Stimulated activated CD4-positive, alpha-beta T cell treated with anti-CD3 and anti-CD28 coated beads, Interleukin-15, amount 100 ng/mL, for 1 hour (primary cell): ENCODE measurements at places on chromosomes 11 and 22.

DNA sequence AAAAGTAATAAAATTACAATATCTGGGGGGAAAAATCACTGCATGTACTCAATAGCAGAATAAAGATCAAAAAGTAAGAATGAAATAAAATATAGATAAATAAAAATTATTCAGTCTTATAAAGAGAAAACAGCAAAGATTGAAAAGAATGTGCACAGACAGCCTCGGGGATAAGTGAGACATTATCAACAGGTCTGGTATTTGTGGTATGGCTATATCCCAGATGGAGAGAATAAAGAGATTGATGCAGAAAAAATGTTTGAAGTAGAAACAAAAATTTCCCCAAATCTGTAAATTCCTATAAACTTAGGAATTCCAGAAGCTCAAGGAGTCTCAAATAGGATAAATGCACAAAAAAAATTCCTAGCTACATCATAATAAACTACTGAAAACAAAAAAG is 74.5 kb upstream of the LUZP2 start:
- no peak for DNase-seq

DNA sequence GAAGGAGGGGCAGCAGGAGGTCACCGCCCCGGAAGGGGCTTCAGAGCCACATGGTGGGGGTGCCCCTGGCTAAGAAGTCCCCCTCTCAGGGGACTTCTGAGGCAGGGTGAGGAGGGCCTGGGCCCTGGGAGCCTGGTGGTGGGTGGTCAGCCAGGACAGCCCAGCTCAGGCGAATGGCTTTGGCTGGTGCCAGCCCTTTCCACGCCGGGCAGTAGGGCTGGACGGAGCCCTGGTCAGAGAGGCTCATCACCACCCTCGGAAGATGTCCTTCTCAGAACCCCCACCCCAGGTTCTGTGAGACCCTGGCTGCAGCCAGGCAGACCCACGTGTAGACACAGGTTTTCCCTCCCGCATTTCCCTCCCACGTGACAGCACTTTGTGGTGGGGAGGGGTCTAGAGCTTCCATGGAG is 35.9 kb downstream of the OSBPL5 start:
- no peak for DNase-seq

GRCh38 chr11:30984442-30984816 is 385.1 kb downstream of the DCDC1 start:
- no peak for DNase-seq

DNA sequence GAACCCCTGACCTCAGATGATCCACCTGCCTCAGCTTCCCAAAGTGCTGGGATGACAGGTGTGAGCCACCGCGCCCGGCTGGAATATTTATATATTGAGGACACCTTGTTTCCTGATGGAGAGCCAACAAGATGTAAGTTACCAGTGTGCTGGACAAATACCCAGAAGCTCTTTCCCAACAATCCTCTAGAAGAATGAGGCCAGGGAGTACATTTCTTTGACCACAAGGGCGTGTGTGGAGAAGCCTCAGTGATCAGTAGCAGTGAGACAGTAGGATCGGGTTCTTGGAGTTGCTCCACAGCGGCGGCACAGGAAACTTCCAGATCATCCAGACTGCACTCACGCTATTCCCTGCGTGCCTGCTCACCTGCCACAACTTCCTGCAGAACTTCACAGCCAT is 10.3 kb upstream of the POLA2 start:
- no peak for DNase-seq

DNA sequence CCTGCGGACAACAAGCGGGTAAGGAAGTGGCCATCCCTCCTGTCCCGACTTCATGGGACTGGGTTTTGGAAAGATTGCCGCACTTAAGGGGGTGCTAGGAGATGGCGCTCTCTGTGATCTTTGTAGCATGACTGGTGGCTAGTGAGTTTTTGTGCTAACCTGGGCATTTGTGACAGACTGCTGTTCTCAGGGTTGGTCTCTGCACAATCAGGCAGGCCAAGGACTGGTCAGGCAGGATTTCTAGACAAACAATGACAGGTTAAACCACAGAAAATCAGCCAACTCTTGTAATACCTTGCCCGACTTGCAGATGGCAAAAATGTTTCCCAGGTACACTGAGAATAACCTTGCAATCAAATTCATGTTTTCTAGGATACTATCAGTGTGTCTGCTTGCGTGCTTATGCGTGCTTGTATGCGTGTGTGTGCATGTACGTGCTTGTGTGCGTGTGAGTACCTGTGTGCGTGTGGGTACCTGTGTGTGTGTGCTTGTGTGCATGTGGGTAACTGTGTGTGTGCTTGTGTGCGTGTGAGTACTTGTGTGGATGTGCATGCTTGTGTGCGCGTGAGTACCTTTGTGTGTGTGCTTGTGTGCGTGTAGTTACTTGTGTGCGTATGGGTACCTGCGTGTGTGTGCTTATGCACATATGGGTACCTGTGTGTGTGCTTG is 25.6 kb upstream of the SORL1-AS1 start:
- DNase-seq: no peak

DNA sequence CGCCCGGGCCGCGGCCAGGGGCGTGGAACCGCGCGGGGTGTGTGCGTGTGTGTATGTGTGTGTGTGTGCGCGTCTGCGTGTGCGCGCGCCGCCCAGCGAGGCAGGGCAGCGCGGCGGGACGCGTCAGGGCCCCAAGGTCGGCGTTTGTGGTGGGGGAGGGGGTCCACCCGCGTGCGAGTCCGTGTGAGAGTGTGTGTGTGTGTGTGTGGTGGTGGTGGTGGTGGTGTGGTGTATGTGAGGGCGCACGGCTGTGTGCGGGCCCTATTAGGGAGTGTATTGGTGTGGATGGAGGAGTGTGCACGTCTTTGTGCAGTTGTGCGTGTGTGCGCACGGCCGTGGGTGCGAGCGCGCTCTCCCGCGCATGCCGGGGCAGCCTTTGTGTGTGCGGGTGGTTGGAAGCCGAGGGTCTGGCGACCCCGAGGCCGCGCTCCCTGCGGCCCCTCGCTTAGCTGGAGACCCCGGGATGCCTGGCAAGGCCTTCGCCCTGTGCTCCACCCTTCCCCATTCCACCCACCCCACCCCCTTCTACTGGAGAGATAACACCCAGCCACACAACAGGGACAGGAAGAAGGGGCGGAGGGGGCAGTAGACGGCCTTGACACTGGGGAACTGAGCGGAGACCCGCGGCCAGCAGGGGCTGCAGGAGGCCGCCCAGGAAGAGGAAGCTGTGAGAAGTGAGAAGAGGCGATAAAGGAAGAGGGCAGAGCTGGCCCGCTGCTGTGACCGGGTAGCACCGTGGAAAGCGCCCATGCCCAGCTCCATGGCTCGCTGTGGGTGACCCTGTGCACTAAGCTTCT is 528 bp upstream of the ARRB1 start:
- peak; percentile 38 for DNase-seq

- no peak for DNase-seq
Measured at GRCh38 chr11:67648140-67648795, 2.3 kb downstream of the ACY3 start.

DNA sequence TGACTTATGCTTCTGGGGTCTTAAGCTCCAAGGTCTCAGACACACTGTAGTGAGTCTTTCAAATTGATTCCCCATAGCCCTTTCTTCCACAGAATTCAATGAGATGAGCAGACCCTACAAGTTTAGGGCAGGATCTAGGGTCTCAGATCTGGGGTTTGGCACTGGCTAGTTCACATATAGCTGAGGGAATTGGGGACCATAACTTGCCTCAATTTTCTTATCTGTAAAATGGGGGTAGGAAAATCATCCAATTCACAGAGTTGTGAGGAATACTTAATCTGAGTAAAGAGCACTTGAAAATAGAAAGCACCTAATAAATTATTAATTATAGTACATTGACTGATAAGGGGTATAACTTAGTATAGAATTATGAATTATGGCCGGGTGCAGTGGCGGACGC is 5.9 kb upstream of the CCDC117 start:
- DNase-seq: no peak

DNA sequence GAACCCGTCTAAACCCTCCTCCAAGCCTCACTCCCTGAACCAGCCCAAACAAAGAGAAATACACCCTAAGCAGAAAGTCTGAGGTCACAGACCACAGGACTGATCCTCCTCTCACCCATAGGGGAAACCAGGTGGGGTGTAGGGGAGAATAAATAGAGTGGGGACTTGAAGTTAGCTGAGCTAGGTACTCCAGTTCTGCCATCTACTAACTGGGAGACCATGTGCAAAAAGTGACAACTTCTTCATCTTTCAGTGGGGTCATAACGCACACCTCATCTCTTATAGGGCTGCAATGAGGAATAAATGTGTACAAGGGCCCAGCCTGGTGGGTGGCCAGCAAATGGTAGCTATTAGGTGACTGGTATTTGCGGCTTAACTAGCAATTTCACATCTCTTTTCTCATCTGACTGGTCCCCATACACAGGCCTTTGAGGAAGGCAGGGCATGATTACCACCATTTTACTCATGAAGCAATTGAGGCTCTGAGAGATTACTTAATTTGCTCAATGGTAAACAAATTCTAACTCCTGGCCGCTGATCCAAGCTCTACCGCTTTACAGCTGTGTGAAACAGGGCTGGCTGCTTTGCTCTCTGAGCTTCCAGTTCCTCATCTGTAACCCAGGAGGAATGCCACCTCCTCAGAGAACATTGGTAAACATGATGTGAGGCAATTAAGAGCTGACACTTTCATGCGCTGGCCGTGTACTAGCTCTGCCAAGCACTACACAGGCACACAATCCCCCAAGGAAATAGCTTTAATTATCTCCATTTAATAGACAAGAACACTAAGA is 16.6 kb downstream of the TBC1D10A start:
- DNase-seq: no peak

- no peak for DNase-seq
Measured at GRCh38 chr22:42743501-42743991, 22.9 kb upstream of the A4GALT start.

- DNase-seq: no peak
Measured at GRCh38 chr11:1015826-1016545, 20.5 kb downstream of the MUC6 start.

- DNase-seq: no peak
Measured at GRCh38 chr11:126061707-126062678, 673 bp downstream of the CDON start.

DNA sequence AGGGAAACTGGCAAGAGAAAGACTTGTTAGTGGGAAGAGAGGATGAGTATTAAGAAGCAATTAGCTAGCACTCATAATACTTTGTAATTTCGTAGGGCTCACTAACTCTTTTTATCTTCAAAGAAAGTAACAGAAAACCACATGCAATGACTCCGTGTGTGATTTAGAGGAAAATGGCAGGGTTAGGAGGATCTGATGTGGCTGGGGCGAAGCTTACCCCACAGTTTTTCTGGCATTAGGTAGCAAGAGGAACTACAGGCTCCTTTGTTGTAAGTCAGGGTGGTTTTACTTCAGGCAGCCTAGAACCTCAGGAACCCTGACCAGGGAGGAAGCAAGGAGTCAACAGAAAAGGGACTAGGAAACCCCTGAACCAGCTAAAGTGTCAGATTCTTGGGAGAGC is 89.7 kb downstream of the SPON1 start:
- DNase-seq: no peak

DNA sequence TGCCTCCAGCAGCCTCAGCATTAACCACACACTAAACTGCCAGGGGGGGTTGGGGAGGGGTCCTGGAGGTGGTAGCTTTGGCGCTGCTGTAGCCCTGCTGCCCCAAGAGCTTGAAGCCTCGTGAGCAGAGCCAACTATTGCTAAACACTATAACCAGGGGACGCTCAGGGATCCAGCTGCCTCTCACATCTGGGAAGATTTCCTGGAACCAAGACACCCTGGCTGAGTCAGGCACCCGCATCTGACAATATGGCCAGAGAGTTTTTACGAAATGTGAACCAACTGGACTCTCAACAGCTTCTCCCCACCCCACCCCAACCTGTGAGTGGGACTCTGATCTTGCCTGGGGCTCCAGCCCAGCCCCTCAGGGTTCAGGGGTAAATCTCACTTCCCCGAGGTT is 14.3 kb downstream of the C1QTNF6 start:
- DNase-seq: no peak

GRCh38 chr22:25064894-25065560 is 112.5 kb downstream of the KIAA1671 start:
- no peak for DNase-seq

DNA sequence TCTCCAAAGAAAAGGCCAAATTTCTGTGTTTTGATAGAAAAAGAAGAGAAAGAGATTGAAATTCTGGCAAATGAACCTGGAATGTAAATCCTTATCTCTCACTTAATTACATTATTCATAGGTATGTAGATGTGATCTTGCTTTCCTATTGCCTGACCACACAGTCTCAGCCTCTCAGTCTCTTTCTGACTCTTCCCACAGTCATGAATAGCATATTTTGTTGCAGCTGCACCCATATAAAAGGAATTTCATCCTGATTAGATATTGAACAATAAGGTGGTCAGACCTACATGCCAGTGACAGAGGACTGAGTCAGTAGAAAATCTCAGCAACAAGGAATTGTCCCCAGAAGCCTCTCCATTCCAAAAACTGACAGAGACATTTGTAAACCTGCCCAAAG is 62.9 kb upstream of the LRRC4C start:
- no peak for DNase-seq

- peak; percentile 69 for DNase-seq
Measured at GRCh38 chr11:57424792-57425564, 1.9 kb downstream of the SLC43A3 start.

DNA sequence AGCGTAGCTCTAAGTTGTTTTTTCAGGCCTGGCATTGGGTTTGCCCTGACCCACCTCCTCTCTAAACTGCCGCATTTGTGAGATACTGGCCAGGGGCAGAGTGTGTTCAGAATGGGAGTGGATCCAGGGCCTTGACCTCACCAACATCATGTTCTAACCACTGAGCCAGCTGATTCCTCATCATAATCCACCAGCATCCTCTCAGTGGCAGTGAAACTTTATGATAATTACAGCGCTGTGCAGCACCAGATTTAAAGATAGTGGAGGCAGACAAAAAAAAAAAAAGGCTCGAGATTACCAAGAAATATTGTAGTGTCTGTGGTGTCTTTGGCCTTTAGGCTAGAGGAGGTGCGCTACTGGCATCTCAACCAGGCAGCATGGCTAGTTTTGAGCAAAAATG is 53.0 kb downstream of the KREMEN1 start:
- DNase-seq: no peak

GRCh38 chr11:69500285-69501120 is 19.0 kb downstream of the LINC01488 start:
- DNase-seq: no peak

DNA sequence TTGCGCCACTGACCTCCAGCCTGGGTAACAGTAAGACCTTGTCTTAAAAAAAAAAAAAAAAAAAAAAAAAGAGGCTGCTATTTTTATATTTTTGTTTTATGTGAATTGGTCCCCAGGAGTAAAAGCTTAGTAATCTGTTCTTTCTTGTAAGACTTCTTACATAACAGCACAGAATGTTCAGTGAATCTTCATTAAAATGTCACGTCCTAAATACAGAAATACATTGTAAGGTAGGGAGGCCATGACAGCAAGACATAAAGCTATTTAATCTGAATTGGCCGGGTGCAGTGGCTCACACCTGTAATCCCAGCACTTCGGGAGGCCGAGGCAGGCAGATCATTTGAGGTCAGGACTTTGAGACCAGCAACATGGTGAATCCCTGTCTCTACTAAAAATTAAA is 64.2 kb downstream of the BID start:
- DNase-seq: no peak

GRCh38 chr11:128061281-128061871 is 526.0 kb downstream of the ETS1 start:
- no peak for DNase-seq

- DNase-seq: no peak
Measured at GRCh38 chr22:40635940-40636379, 559 bp downstream of the MRTFA start.

GRCh38 chr11:111448414-111448813 is 63.8 kb downstream of the BTG4 start:
- no peak for DNase-seq
